ENCODE measurements at places on chromosomes 12 and 14.

DNA sequence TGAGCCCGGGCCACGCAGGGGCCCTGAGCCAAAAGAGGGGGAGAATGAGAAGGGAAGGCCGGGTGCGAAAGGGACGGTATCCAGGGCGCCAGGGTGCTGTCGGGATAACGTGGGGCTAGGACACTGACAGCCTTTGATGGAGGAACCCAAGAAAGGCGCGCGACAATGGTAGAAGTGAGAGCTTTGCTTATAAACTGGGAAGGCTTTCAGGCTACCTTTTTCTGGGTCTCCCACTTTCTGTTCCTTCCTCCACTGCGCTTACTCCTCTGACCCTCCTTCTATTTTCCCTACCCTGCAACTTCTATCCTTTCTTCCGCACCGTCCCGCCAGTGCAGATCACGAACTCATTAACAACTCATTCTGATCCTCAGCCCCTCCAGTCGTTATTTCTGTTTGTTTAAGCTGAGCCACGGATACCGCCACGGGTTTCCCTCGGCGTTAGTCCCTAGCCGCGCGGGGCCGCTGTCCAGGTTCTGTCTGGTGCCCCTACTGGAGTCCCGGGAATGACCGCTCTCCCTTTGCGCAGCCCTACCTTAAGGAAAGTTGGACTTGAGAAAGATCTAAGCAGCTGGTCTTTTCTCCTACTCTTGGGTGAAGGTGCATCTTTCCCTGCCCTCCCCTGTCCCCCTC is 3.0 kb downstream of the SSTR1 start:
- DNase-seq, result no peak

DNA sequence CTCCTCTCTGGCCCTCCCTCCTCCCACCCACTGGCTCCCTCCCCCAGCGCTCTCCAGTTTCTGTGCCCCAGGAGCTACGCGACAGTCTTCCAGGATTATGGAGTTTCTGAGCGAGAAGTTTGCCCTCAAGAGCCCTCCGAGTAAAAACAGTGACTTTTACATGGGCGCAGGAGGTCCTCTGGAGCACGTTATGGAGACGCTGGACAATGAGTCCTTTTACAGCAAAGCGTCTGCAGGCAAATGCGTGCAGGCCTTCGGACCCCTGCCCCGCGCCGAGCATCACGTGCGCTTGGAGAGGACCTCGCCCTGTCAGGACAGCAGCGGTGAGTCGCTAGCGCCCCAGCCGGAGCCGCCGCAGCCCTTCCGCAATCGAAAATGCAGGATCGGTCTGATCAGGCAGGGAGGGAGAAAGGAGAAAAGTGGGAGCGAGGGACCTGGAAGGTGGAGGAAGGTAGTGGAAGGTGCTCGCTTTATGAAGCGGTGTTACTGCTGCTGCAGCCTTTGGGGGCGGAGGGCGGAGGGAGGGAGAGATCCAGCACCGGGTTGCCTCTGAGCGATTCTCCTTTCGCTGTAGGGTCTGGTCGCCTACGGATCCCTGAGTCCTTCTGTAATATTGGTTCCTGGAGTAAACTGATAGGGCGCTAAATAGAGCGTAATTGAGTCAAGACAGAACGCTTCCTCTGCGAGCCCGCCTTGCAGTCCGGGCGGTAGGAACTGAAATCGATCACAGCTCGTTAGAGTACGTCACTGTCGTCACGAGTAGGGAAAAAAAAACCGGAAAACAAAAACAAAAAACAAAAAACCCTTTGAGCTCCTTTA is at the start of gene ALX1:
TSS of gene ALX1 (plus strand) at position 56 of the 819 bp plus-strand sequence. CDS start at position 98, 42 bp downstream.
- no peak for DNase-seq

DNA sequence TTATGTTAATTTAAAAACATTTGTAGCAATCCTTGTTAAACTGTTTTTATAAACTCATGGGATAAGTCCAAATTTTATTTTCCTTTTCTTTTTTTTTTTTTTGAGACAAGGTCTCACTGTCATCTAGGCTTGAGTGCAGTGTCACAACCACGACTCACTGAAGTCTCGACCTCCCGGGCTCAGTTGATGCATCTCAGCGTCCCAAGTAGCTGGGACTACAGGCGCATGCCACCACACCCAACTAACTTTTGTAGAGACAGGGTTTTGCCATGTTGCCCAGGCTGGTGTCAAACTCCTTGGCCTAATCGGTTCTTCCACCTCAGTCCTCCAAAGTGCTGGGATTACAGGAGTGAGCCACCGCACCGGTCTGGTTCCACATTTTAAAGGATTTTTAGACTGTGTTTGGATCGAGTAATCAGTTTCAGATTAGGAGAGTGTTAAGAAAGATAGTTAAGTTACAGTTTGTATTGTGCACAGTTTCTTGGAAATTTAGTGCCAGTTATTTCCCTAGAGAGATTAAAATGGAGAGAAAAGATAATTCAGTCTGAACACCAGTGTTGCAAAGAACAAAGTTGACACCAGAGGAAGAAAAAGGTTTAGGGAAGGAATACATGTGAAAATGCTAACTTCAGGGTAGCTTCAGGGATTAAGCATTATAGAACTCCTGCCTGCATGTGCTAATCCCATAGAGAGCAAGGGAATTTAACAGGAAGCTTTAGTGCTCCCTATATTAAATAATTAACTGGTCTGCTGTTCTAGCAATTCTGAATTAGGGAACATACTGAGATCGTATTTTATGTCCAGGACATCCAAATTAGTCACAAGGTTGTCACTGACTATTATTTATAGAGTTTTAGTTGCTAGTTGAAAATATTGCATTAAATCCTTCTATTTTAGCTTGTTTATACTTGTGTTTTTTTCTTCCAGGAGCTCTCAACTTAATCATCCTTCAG is 10.1 kb downstream of the RAP1B start:
- DNase-seq, result no peak

DNA sequence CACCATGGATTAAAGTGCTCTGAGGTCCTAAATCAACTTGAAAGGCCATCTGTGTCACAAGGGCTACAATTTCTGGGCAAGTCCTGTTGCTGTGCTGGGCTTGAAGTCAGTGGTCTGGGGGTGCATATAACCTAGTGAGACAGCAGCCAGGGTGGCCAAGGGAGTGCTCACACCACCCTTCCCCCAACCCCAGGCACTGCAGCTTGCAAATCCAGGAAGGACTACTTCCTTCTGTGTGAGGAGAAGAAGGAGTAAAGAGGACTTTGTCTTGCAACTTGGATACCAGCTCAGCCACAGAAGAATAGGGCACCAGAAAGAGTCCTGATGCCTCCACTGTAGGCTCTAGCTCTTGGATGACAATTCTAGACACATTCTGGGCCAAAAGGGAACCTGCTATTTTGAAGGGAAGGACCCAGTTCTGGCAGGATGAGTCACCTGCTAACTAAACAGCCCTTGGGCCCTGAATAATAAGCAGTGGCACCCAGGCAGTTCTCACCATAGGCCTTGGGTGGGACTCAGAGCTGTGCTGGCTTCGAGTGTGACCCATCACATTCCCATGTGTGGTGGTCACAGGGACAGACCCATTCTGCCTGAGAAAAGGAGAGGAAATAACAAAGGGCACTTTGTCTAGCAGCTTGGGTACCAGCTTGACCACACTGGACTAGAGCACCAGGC is 32.6 kb upstream of the DHRS7 start:
- DNase-seq, result no peak

DNA sequence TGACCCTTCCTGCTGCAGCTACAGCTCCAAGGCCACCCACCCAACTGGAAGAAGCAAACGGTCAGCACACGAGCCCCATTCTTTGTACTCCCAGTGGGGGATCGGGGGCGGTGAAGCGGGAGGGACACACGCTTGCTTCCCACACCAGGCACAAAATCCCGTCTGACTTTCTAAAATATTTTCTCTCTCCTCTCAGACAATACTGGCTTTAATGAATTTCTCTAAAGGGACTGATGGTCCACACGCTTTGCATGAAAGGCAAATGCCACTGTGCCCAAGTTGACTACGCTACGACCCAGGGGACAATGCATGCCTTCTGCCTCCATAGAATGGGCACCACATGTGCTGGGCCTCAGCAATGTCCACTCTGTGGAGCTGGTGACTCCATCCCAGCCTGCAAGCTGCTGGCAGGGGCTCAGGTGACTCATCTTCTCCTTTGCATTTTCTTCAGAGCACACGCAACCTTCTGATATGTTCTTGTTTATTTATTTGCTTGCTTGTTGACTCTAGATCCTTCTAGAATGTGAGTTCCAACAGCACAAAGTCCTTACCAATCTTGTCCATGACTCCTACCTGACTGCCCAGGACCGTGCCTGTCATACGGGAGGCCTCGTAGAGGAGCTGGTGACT is 15.6 kb downstream of the SYNE3 start:
- no peak for DNase-seq

- no peak for DNase-seq
These were observed 102.2 kb downstream of the SSPN start for GRCh38 chr12:26297396-26298070.

- DNase-seq, result no peak
These were observed 14.2 kb upstream of the CNIH1 start for GRCh38 chr14:54455363-54455762.

DNA sequence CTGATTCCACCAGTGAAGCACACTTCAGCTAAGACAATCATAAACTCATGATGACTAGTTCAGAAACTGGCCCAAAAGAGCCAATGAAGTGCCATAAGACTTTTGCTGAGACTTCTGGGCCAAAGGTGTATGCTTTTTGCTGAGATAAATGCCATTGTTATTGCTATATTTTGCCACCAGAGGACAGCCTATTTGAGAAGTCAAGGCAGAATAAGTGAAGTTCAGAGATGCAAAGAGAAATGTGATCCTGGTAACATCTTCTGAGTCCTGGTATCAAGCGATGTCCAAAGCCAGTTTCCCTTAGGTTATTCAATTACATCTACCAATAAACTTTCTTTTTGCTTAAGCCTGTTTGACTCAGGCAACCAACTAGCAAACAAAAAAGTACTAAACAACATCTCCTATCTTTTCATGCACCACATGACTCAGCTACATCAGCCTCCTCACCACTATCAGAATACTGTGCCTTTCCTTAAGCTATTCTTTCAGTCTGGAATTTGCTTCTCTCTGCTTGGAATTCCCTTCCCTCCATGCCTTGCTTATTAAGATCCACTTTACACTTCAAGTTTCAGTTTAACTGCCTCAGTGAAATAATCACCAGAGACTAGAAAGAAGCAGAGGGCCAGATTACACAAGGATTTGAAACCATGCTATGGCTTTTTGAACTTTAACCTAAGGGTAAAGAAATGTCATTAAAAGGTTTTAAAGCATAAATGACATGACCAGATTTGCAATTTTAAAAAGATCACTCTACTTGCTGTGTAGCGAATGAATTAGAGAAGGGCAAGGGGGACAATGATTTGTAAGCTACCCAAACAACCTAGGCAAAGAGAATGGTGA is 14.0 kb downstream of the CRY1 start:
- DNase-seq, result no peak

- DNase-seq, result no peak
These were observed 358.1 kb downstream of the VRK1 start for GRCh38 chr14:97155320-97155719.

- no peak for DNase-seq
These were observed 95.8 kb downstream of the ITPK1 start for GRCh38 chr14:93019970-93020369.

DNA sequence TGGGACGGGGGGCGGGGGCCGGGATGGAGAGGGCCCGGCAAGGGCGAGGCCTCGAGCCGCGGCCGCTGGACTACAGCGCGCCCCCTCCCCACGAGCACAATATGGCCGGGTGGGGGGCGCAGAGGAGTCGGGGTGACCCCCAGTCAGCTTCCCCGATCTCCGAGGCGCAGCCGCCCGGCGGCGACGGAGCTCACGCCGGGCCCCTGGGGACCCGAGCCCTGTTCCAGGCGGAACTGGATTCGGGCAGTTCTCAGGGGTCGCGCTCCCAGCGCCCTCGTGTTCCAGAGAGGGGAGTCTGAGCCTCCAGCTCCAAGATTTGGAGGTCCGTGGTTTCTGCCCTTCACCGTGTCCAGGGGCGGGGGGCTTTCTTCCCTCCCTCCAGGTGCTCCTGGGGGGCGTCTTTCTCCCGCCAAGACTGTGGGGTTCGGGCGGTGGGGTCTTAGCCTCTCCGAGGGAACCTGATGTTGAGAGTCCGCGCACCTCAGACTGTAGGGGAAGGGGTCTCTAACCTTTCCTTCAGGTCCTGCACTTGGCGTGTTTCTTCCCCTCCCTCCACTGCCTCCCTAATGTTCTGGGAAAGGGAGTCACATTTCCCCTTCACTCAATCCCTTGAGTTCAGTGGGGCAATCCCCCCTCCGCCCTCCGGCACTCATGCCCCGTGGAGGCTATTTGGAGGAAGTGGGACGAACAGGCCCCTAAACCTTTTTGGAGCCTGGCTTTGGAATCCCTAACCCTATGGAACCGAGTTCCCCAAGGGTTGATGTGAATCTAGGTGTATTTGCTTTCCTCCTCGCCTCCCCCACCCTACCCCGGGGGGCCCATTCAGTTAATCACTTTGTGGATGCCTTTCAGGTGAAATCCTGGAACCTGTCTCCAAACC is 584 bp downstream of the ACVR1B start:
- DNase-seq, result no peak

DNA sequence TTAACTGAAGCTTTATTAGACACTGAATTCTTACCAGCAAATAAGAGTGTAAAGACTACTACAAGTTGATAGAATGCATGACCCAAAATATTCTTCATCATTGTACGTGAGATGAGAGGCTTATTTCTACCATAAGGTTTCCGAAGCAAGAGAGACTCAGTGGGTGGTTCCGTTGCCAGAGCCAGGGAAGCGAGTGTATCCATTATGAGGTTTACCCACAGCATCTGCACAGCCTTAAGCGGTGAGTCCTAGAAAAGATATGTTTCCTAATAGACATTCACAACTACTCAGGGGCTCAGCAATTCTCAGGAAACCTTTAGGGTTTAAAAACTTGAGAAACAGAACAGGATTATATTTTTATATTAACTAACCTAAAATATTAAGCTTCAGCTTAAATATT is 77.8 kb upstream of the POC1B start:
- DNase-seq, result no peak

- DNase-seq, result no peak
These were observed 54.8 kb downstream of the GOLGA5 start for GRCh38 chr14:92848887-92849286.

- no peak for DNase-seq
These were observed 43.1 kb downstream of the HMGA2 start for GRCh38 chr12:65867394-65867793.

DNA sequence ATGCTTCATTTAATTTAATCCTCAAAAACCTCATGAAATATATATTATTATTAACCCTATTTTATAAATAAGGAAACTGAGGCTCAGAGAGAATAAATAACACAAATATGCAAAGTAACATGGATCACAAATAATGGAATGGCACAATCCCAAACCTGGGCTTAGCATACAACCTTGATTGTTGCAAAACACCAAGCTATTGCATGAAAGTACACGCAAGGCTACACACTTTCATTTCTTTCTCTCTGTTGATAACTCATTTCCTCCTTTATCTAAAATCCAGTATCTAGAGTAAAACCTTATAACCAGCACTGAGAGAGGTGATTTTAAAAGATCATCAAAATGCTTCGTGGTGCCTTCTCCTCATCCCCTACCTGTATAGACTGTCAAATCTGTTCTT is 2.8 kb upstream of the DAAM1 start:
- DNase-seq, result no peak

DNA sequence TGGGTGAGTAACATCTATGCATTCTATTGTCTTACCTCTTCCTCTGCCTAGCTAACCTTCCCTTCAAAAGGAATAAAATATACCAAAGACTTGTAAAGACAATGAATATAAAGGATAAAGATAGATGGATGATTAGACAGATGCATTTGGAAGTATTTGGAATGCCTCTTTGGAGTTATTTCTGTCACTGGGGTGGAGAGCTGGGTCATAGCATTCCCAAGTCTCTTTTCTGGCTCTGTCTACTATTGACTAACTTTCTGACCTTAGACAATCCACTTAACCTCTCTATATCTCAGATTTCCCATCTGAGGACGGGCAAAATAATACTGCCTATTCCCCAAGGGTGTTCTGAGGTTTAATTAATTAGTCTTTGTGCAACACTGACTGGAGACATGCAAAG is 517.4 kb downstream of the DIO2 start:
- DNase-seq, result no peak
